Epithelial cell of prostate (primary cell): ENCODE measurements at places on chromosomes 5 and 9.

GRCh38 chr5:126251024-126251423 is 172.2 kb upstream of the GRAMD2B start:
- no peak for DNase-seq

DNA sequence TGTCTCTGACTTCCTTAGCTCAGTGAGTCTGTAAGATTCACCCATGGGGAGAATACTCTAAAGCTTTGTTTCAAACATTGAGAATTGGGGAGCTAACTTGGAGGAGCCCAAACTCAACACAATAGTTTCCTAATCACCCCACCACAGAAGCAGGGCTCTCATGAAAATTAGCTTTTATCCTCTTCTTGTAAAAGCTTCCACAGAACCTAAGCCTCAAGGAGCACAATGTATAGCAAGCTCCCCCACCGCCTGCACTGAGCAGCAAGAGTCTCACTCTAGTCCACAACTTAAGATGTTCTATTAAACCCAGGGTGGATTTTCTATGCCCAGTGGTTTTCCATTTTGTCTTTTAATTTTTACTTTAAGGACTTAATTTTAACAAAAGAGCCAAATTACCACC is 48.9 kb upstream of the GRHPR start:
- no peak for DNase-seq

DNA sequence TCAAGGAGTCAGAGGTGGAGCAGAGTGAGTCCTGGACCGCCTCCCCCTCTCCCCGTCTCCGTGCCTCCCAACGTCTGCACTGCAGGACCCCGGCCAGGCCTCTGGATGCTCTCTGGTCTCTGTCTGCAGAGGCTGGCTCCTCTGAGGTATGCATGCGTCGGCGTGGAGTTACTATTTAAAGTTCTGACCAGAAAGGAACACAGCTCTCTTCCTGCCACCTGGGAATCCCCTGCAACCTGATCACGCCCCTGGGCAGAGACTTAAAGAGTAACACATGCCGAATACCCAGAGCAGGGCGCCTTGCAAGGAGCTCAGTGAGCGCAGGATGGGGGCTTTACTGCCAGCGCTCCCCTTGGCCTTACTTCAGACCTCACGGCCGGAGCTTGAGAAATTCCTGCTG is 16.0 kb downstream of the ANXA6 start:
- DNase-seq, result no peak

DNA sequence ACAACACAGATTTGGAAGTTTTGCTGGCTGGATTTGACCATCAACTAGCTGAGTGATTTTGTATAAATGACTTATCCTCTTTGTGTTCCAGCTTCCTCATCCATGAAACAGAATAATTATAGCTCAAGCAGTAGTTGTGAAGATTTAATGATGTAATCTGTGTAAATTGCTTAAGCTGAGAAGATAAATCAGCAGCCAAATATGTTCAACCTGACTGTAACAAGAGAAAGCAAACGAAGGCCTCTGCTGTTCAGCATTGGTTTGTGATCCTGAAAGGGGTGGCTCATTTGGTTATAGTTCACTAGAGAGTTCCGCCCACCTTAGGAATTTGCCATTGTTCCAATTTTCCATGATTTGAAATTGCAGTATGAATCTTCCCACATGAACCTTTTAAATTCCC is 75.7 kb upstream of the CCDC112 start:
- no peak for DNase-seq

- DNase-seq, result no peak
These were observed 7.8 kb upstream of the ORM1 start for GRCh38 chr9:114314881-114315722.

- no peak for DNase-seq
These were observed 87.5 kb downstream of the TRPM6 start for GRCh38 chr9:74800226-74800625.

- DNase-seq, result no peak
These were observed 68.8 kb downstream of the ELL2 start for GRCh38 chr5:95892784-95893354.

GRCh38 chr9:69660304-69660703 is 11.9 kb downstream of the APBA1 start:
- DNase-seq, result no peak

- DNase-seq, result no peak
These were observed 5.7 kb upstream of the EGFL7 start for GRCh38 chr9:136656795-136657611.

- DNase-seq, result no peak
These were observed at the start of gene LCN9 for GRCh38 chr9:135662758-135663450. LCN9 (plus strand) TSS chr9:135663309; CDS start chr9:135663322, 13 bp downstream.

DNA sequence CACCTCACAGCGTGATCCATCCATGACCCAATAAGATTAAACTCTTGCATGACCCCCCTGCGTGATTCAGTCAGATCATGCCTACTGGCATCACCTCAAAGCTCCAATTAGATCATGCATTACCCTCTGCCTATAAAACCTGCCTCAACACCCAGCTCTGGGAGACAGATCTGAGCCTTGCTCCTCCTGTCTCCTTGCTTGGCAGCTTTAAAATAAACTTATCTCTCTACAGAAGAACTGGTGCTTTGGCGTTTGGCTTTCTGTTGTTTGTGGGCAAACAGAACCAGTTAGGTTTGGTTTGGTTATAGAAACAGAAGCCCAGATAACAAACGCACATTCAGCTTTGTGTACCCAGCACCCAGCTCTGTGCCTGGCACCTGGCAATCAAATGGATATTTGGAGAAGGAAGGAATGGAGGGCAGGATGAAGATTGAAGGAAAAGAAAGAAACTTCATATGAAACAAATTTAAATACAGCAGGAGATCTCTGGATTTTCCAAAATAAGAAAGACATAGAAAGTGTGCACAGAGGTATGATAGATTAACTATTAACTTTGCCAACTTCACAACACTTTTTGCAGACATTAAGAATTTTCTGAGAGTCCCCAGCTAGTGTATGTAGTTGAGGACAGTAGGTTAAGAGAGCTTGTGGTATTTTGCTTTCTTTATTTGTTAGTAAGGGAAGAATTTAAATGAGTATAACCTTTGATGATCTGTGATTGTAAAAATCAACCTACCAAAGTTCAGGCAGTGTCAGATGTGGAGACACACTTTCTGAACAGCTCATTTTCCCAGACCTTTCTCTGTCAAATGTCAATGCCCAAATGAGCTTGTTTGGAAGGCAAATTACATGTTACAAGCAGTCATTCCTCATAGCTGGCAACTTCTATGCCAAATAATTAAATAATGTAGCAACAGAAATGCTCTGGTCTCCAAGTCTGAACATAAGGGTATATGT is 102.1 kb upstream of the ASTN2 start:
- DNase-seq, result peak; percentile 16

DNA sequence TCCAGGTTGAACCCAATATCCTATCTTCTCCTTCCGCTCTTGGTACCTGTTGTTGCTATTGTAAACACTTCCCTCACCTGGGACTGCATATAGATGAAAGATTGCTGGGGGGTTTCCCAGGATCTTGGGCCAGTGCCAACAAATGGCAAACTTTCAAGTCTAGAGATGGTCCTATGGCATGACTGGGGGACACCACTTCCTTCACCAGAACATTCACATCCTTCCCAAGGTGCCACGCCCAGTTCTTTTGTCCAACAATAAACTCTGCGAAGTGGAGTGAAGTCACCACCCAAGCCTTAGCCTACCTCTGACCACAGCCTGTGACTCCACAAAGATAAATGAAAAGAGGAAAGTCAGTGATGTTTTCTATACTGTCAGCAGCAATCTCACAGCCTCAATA is 34.4 kb downstream of the DOCK8 start:
- DNase-seq, result no peak

- no peak for DNase-seq
These were observed 6.8 kb downstream of the FBP2 start for GRCh38 chr9:94586814-94587213.

DNA sequence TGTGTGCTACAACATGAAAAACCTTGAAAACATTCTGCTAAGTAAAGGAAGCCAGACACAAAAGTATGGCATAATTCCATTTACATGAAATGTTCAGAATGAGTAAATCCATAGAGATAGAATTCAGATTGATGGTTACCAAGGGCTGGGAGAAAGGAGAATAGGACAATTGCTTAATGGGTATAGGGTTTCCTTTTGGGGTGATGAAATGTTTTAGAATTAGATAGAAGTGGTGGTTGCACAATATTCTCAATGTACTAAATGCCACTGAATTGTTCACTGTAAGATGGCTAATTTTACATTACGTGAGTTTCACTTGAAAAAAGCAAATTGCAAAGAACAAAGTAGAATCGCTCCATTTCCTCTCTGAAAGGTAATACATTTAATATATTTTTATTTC is 43.0 kb upstream of the GAS1 start:
- no peak for DNase-seq

GRCh38 chr5:66553916-66554575 is 42.1 kb upstream of the MAST4 start:
- DNase-seq, result peak; percentile 97

- peak; percentile 93 for DNase-seq
These were observed 81.3 kb downstream of the GADD45G start for GRCh38 chr9:89686126-89686525.

GRCh38 chr5:121384359-121384758 is 467.3 kb upstream of the FTMT start:
- DNase-seq, result no peak

DNA sequence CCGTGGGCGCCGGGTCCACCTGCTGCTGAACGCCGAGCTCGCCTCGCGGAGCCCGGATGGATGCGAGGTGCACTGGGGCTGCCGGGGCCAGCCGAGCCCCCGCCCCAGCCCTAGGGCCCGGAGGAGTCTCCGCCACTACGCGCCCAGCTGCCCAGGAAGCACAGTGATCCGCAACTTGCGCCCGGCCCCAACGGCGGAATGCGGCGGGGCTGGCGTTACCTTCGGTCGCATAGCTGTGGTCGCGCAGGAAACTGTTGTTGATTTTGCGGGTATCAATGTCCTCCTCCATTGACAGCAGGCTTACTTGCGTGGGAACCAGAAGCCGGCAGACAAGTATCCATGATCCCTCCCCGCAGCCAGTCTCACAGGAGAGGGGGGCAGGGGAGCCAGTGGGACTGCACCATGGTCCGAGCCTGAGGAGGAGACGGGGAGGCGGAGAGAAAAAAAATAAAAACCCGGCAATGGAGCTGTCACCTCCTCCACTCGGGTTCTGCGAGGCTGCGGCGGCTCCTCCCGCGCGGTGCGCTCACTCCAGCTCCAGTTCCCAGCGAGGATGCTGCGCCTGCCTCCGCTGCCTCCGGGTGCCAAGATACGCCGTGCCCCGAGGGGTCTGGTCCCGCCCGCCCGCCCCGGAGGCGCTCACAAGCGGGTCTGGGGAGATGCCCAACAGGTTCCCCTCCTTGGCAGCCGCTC is 628 bp downstream of the PPP2R2B start:
- no peak for DNase-seq

DNA sequence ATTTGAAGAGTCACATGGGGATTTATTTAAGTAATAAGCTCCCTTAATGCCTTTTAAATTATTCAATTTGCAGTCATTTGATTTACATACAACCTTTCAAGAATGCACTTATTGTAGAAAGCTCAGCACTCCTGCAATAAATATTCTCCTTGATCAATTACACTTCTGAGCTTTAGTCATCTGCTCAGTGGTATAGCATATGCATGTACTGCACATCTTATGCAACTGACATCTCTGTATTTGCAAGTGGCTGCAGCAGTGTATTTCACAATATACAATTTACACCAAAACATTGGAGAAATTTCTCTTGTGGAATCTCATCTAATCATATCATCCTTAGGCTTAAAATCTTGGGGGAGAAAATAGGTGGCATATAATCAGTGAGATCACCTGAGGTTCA is 325.7 kb downstream of the SLF1 start:
- DNase-seq, result no peak
